CD14-positive monocyte (primary cell): ENCODE measurements at places on chromosomes 11 and 22. TPM values are rescaled to one million over a fixed set of nuclear protein-coding genes. Genes with fewer than 3 reads are reported as not detected.

DNA sequence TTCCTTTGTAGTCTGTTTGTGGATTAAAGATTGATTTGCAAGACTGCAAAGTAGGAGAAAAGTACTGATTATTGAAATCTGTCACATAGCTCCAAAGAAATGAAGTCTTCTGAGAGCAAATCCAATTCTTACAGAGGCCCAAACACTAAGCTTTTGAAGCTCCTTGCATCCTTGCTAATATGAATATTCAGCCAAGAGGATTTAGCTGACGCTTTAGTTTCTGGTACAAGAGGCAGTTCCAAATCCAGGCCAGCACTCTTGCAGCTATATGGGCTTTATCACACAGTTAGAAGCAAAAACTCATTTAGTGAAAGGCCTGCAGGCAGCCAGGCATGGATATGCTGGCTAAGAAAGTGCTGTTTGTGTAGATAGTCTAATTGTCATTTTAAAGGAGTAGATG, 12.7 kb downstream of the PAAF1 start:
- DNase-seq: no peak

DNA sequence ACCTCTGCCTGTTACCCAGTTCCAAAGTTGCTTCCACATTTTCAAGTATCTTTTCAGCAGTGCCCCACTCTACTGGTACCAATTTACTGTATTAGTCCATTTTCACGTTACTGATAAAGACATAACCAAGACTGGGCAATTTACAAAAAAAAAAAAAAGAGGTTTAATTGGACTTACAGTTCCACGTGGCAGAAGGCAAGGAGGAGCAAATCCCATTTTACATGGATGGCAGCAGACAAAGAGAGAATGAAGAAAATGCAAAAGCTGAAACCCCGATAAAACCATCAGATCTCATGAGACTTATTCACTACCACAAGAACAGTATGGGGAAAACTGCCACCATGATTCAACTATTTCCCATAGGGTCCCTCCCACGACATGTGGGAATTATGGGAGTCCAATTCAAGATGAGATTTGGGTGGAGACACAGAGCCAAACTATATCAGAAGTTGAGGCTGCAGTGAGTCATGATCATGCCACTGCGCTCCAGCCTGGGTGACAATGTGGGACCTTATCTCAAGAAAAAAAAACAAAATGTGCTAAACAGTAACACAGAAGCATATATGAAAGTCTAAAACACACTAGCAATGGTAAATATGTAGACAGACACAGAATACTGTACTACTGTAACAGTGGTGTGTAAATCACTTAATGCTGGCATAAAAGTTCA, 190.3 kb upstream of the ZC3H12C start:
- DNase-seq: no peak

GRCh38 chr22:50313021-50313420, 5.6 kb upstream of the PLXNB2 start:
- DNase-seq: no peak

DNA sequence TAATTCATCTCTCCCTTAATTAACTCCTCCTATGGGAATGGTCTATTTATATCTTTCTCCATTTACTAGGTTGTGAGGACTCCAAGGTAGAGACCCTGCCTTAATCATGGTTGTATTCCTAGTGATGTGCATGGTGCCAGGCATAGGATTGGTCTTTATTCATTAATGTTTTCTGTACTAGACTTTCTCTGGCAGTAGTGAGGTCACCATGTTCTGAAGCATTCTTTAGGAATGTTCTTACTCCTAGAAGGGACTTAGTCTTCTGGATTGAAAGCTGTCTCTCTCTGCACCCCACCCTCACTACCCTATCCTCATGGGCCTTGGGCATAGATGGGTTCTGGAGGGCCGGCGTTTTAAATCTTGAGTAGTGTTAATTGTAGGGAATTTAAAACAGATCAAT, 10.6 kb upstream of the INSC start:
- no peak for DNase-seq

GRCh38 chr11:120690406-120690805, 178.9 kb downstream of the GRIK4 start:
- no peak for DNase-seq

GRCh38 chr11:92495107-92495793, 270.6 kb downstream of the FAT3 start:
- DNase-seq: no peak

GRCh38 chr11:77374611-77375031, 73.1 kb upstream of the GDPD4 start:
- DNase-seq: no peak

- DNase-seq: peak; percentile 10
These were observed 179.2 kb upstream of the ZBED5 start for GRCh38 chr11:11036848-11037732.

GRCh38 chr22:19855504-19856409, 1.1 kb upstream of the GNB1L start:
- DNase-seq: peak; percentile 78

GRCh38 chr11:118485273-118485672, 42.0 kb upstream of the TTC36 start:
- no peak for DNase-seq

DNA sequence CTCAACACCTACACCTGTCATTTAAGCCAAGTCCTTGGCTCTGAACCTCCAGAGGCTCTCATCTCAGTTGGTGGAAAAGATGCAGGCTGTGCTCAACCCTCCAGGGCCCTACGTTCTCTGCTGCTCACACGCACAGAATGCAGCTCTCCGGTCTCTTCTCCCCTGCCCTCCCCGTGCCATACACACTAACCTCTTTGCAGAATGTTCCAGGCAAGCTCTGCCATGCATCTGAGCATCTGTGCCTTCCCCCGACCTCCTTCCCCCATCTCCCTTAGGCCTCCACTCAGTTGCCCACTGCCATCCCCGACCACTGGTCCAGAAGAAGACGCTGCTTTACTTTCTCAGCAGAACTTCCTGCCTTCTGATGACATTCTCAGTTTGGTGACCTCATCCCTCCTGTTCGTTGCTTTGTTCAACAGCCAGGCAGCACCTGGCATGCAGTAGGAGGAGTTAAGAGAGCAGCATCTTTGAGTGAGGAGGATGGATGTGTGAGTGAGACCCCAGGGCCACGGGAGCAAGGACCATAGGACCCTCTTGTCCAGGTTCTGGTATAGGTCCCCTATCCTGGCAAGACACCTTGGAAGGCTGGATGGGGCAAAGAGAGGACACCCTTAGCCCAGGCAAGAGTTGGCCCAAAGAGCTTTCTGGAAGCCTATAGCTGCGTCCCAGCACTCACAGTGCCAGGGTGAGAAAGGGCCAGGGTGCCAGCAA, 598.0 kb downstream of the BRD1 start:
- no peak for DNase-seq

DNA sequence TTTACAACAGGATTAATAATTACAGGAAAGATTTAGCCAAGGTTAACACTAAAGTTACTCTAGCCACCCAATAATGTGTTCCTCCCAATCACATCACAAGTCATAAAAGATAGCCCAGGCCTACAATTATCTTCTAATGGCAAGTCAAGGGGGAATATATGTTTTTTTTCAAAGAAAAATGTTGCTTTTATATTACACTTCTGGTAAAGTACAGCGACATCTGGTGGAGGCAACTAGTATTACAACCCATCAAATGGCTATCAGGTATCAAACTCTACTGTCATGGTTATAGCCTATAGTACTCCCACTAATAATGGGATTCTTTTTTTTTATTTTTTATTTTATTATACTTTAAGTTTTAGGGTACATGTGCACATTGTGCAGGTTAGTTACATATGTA, 71.8 kb downstream of the XRRA1 start:
- no peak for DNase-seq

- DNase-seq: peak; percentile 43
These were observed 4.1 kb upstream of the TBX1 start for GRCh38 chr22:19756288-19757128.

- no peak for DNase-seq
These were observed 111.3 kb upstream of the PAX6 start for GRCh38 chr11:31922450-31922849.

GRCh38 chr22:29987137-29987536, 93.1 kb upstream of the HORMAD2 start:
- no peak for DNase-seq

GRCh38 chr11:7617032-7617431, 56.3 kb downstream of the CYB5R2 start:
- DNase-seq: no peak

GRCh38 chr11:9459667-9460321, 1.0 kb upstream of the ZNF143 start:
- peak; percentile 7 for DNase-seq

GRCh38 chr22:45238076-45238956, 2.4 kb downstream of the KIAA0930 start:
- no peak for DNase-seq

DNA sequence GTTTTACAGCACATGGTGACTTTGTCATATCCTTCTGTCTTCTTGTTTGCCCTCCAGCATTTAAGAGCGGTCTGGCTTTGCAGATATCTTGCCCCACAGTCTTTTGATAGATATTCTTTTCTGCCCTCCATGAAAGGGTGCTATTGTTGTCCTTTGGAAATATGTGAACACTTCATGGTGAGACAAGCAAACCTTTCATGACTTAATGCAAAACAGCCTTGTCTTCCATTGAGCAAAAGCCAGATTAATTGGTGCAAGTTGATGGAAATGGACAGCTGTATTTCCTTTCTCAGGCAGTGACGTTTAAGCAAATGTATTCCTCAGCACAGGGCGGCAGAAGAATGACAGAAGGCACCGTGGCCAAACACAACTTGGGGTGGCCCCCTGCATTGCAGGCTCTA, 4.4 kb downstream of the DCPS start:
- DNase-seq: no peak

- no peak for DNase-seq
These were observed 20.9 kb downstream of the INCENP start for GRCh38 chr11:62144641-62145255.

- DNase-seq: no peak
These were observed 10.7 kb upstream of the ANAPC15 start for GRCh38 chr11:72123117-72123653.

DNA sequence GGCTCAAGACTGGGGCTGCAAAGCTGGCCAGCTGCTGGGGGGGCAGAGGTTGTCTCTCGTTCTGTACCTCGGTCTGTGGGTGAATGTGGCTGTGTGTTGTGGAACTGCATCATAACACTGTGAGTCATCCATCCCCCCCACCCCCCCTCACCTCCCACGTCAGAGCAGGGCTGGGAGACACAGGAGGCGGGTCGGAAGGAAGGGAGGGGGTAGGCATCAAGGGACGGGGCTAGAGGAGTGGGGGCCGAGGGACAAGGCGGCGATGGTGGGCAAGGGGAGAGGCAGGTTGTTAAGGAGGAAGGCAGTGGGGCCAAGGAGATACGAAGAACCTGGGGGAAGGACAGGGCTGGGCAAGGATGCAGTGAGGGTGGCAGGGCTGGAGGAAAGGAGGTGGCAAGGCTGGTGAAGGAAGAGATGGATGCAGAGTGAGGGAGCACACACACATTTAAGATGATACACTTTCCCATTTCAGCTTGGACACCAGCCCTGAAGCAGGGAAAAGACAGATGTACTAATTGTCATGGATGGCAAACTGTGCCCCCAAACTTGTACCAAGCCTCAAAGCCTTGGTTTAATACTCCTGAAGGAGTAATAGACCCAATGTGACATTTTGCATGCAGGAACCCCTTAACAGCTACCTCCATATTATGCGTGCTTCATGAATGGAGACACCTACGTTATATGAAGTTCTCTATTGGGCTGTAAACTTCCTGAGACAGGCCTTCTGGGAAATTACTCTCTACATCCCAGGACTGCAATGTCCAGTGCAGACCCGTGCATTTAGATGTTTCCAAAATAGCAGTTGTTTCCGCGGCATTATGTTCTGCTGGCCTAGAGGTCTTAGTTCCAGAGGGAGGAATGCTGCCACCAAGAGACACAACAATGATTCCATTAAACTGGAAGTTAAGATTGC, at the start of gene YPEL4:
TSS of gene YPEL4 (minus strand) at position 87 of the 913 bp plus-strand sequence. CDS start 2,805 bp downstream, outside the sequence.
- peak; percentile 89 for DNase-seq

- DNase-seq: no peak
These were observed 92.8 kb upstream of the NARS2 start for GRCh38 chr11:78667461-78667860.

- DNase-seq: no peak
These were observed 2.8 kb downstream of the EHD1 start for GRCh38 chr11:64875369-64876228.

DNA sequence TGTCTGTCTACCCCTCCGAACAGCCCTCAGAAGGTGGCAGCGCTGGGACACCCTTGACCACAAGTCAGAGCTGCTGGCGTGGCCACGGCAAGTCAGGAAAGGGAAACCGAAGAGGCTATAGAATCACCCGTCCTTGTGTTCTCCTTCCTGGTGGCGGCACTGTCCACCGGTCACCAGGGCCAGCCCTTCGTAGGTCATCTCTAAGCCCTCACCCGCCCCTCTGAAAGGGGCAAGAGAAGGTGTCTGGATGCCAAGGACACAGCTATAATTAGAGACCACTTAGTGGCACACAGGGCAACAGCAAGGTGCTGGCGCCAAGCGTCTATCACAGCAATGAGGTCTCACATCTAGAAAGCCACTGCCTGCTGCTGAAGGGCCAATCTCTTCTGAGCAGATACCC, 320.9 kb downstream of the SHANK2 start:
- DNase-seq: no peak

DNA sequence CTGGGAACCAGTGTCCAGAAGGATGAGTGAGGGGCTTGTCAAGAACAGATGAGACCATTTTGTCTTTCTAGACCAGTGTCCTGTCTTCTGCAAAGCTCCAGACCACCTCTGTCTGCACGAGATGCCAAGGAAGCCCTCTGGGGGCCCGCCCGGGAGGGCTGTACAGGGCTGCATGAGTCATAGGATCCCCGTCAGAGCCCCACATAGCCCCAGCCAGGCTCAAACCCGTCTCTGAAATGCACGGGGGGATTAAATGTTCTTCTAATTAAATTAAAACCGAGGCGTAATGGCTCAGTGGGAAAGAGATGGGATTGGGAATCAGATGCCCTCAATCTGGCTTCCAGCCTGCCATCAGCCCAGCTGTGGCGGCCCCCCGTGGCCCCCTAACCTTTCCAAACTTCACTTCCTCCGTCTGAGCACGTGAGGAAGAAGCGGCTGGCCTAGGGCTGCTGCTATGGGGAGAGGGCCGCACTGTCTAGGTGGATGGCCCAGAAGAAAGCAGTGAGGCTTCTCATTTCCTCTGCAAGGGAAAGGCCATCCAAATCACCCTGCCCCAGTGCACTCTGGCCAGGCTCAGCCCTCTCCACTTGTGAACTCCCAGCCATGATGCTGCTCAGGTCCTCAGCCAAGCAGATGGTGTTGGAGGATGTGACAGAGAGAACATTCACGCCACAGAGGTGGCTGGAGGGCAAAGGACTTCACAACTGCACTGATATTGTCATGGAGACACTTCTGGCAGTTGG, 32.8 kb downstream of the KCNQ1OT1 start:
- no peak for DNase-seq

Gene RAB36
- polyA plus RNA-seq: 0.78 TPM

Gene LYVE1
- 0.07 and 0.09 TPM in 2 replicates for polyA plus RNA-seq

Gene GPR83
- polyA plus RNA-seq: 0.07 TPM in 1 of 2 replicates, not detected in the other

Gene BBOX1
- not detected for polyA plus RNA-seq

Gene DGCR2
- 37.0 TPM for polyA plus RNA-seq

Gene TRIM29
- polyA plus RNA-seq: not detected

Gene PGA4
- polyA plus RNA-seq: 33.5 TPM

Gene OR52A1
- not detected for polyA plus RNA-seq

Gene CCDC134
- 2.1 TPM for polyA plus RNA-seq

Gene SORL1
- polyA plus RNA-seq: 46.3 and 61.9 TPM in 2 replicates

Gene MS4A3
- polyA plus RNA-seq: not detected

Gene PATE2
- polyA plus RNA-seq: not detected in 2 replicates

Gene DRICH1
- not detected for polyA plus RNA-seq

Gene DDIAS
- 3.6 and 6.0 TPM in 2 replicates for polyA plus RNA-seq
